ENCODE measurements at places on chromosomes 16 and 17. TPM values are rescaled to one million over a fixed set of nuclear protein-coding genes. Genes with fewer than 3 reads are reported as not detected.

GRCh38 chr16:67632415-67633172 lies 12.3 kb upstream of the CARMIL2 start:
- H3K36me3 ChIP-seq: peaks cover 37% of the 10 kb centered on the region
- no peaks in the 10 kb centered on the region for H3K4me1 ChIP-seq

DNA sequence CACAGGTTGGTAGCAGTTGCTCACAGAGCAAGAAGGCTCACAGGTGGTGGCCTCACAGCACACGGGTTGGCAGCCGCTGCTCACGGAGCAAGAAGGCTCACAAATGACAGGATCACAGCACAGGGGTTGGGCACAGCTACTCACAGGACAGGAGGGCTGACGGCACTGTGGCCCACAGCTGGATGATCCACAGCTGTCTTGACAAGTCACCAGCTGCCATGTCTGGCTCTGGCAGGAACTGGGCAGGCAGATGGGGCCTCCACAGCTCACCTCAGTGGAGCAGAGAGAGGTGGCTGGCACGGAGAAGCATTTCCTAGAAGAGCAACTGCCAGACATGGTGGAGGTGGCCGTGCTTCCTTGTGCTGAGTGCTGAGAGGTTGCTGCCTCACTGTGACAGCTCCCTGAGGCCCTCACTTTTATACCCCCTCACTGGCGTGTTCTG lies at the start of gene KRTAP16-1:
Gene KRTAP16-1, minus strand, starts transcription at position 392 of the 442 bp plus-strand sequence. Its CDS starts 56 bp downstream, at position 336.
- H3K4me3 ChIP-seq: peak within 1 kb of the TSS; percentile 45
- peaks cover 42% of the 10 kb centered on the region for H3K4me1 ChIP-seq
- peaks cover 1% of the 10 kb centered on the region for H3K27me3 ChIP-seq
- DNase-seq: peak; percentile 64
- H3K36me3 ChIP-seq: no peaks in the 10 kb centered on the region
- peak within 1 kb of the TSS; percentile 80 for H3K27ac ChIP-seq

DNA sequence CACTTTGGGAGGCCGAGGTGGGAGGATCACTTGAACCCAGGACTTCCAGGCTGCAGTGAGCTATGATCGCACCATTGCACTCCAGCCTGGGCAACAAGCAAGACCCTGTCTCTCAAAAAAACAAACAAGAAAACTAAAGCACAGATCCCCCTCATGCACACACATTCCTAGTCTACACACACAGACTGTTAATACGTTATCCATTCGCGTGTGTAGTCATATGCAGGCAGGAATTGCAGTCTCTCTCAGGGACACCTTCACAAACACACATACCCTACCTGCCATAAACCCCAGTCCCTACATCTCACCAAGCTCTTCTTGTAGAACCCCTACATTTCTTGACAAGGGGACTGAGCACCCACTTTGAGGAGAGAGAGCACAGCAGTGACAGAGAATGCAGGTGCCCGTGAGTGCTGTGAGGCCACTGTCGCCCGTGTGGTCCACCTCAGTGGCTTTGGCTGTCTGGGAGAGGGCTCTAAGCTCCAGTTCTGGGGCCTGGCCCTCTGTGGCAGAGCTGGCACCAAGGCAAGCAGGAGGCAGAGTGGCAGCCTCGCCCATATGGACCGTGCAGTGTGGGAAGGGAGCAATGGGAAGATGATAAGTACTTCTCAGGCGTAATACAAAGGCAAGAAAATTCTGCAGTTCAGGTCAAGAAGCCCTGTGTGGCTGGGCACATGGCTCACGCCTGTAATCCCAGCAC lies 59.0 kb upstream of the RPH3AL start:
- peak overlapping the region; percentile 78 for H3K4me3 ChIP-seq
- no peak for DNase-seq
- peaks cover 69% of the 10 kb centered on the region for H3K4me1 ChIP-seq

DNA sequence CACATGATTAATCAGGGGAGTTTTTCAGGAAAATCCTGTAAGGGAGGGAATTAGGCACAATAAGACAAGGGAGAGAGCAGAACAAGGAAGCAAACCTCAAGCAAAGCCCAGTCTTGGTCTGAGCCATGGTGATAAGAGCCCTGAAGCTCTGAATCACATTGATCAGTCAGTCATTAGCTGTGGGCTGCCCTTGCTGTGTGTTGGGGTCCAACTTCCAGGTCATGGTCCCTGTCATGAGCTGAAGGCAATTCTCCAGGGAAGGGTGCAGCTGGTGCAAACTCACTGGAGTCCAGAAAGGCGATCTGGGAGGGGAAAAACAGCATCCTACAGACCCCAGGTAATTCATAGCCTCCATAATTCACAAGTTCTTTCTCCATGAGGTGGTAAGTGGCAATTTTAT lies 89.9 kb downstream of the CYLD start:
- no peaks in the 10 kb centered on the region for H3K36me3 ChIP-seq
- H3K27me3 ChIP-seq: peaks cover 16% of the 10 kb centered on the region
- H3K4me3 ChIP-seq: no peak overlapping the region
- H3K4me1 ChIP-seq: no peaks in the 10 kb centered on the region

DNA sequence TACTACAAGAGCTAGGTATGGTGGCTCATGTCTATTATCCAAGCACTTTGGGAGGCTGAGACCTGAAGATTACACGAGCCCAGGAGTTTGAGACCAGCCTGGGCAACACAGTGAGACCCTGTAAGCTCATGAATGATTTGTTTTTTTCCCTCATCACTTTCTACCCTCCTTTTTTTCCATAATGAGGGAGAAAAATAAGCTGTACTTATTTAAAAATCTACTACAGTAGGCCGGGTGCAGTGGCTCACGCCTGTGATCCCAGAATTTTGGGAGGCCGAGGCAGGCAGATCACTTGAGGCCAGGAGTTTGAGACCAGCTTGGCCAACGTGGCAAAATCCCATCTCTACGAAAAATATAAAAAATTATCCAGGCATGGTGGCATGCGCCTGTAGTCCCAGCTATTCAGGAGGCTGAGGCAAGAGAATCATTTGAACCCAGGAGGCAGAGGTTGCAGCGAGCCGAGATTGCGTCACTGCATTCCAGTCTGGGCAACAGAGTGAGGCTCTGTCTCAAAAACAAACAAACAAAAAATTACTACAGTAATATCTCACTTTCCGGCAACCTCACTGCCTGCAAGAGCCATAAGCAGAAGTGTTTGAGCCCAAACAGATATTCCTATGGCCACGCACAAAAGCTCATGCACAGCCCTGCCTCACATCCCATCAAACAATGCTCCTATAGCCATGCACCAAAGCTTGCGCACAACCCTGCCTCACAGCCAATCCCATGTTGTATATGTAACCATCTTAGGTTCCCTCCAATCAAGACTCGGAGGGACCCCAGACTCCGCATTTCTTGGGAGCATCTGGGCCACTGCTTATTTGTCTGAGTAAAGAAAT lies 37.4 kb downstream of the TK2 start:
- H3K27me3 ChIP-seq: no peaks in the 10 kb centered on the region
- H3K4me1 ChIP-seq: peaks cover 33% of the 10 kb centered on the region
- H3K27ac ChIP-seq: no peak overlapping the region
- H3K4me3 ChIP-seq: no peak overlapping the region
- DNase-seq: no peak
- no peaks in the 10 kb centered on the region for H3K36me3 ChIP-seq

Gene LRRC59
- 82.6 TPM for total RNA-seq

DNA sequence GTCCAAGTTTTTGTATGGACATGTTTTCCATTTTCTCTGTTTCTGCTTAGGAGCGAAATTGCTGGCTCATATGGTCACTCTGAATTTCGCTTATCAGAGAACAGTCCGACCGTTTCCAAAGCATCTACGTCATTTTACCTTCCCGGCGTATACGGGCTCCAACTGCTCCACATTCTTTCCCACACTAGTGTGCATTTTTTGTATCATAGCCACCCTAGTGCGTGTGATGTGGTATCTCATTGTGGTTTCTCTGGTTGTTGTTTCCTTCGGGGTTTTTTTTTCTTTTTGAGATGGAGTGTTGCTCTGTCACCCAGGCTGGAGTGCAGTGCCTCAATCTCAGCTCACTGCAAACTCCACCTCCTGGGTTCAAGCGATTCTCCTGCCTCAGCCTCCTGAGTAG lies 31.0 kb upstream of the BHLHA9 start:
- no peaks in the 10 kb centered on the region for H3K36me3 ChIP-seq
- H3K4me3 ChIP-seq: no peak overlapping the region
- H3K4me1 ChIP-seq: peaks cover 5% of the 10 kb centered on the region
